ENCODE measurements at places on chromosomes 2 and 18.

GRCh38 chr2:119478188-119478977, 45.9 kb downstream of the SCTR start:
- DNase-seq: no peak

GRCh38 chr2:23219666-23220065, 165.3 kb upstream of the KLHL29 start:
- no peak for DNase-seq

- no peak for DNase-seq
Measured at GRCh38 chr2:223433461-223433860, 168.7 kb downstream of the SCG2 start.

- DNase-seq: no peak
Measured at GRCh38 chr2:18522484-18523146, 37.8 kb downstream of the RDH14 start.

GRCh38 chr2:24075915-24076848, at the start of gene SF3B6:
SF3B6 (minus strand) TSS chr2:24076326; CDS start chr2:24076229, 97 bp downstream.
- DNase-seq: peak; percentile 100

GRCh38 chr2:214014551-214015220, 396.2 kb upstream of the VWC2L start:
- no peak for DNase-seq

- no peak for DNase-seq
Measured at GRCh38 chr2:180679693-180680092, 300.7 kb upstream of the UBE2E3 start.

- DNase-seq: no peak
Measured at GRCh38 chr18:7754725-7755181, 187.6 kb downstream of the PTPRM start.

GRCh38 chr2:189348369-189348768, 92.9 kb upstream of the WDR75 start:
- peak; percentile 27 for DNase-seq

DNA sequence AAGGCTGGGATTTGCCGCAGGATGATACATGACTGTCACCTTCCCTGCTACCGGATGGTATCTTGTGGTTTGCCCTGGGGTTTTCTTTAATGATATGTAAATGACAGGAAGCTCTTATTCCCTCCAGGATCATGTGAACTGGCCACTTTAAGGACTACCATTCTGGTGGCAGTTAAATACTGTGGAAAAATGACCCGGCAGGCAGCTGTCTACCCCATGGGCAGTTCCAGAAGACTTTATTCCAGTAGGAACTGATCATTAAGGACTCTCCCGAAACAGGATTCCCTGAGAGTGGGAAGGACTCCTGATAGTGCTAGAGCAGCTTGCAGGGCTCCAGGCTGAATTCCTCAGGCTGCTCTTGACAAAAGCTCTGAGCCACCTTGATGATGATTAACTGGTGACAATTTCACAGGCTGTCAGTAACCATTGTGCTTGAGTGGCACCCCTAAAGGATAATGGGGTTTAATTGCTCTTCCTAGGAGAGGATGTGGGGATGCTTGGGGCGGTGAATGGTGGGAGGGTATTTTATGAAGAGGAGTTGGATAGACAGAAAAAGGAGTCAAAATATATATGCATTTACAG, 212.0 kb downstream of the CPS1 start:
- DNase-seq: no peak

DNA sequence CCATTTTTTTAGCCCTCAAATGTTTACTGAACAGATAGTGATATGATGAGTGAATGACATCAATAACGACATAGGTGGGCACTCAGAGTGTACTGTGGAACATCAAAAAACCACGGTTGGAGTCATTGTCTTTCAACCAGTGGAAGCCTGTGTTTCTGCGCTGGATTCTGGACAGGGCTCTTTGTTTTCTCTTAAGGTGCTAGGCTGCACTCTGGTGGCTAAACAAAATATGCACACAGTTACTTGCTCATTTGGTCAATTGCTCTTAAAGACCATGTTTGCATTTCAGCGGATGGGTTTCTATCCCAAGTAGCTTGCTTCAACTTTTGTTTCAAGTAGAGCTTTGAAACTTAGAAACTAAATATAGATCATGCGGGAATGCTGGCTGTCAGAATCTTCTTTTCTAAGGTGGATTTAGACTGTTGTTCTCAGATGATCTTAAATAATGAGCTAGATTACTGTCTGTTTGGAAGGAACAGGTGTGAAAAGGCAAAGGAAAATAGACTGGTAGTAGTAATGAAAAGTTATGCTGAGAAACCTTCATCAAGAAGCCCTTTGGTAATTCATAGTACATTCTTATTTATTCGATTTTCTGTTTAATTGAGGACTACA, 48.5 kb upstream of the LYPD6B start:
- peak; percentile 53 for DNase-seq

- no peak for DNase-seq
Measured at GRCh38 chr2:234399451-234400246, 97.2 kb downstream of the ARL4C start.

DNA sequence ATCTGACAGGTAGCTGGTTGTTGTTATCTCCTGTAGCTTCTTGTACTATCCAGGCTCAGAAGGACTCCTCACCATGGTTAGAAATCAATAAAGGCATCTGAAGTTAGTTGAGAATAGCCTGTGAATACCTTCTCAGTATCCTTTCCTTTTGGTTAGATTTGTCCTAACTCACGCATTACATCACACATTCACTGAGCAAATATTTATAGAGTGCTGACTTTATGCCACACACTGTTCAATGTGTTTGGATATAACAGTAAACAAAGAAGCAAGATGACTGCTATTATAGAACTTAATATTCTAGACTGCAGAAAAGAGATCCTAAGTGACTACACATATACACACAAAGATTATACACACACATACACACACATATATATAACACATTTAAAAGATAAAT, 889.9 kb upstream of the CHAC2 start:
- no peak for DNase-seq

GRCh38 chr2:181152226-181152625, 171.8 kb downstream of the UBE2E3 start:
- no peak for DNase-seq

- DNase-seq: no peak
Measured at GRCh38 chr2:3485166-3485565, 34.2 kb downstream of the ADI1 start.

DNA sequence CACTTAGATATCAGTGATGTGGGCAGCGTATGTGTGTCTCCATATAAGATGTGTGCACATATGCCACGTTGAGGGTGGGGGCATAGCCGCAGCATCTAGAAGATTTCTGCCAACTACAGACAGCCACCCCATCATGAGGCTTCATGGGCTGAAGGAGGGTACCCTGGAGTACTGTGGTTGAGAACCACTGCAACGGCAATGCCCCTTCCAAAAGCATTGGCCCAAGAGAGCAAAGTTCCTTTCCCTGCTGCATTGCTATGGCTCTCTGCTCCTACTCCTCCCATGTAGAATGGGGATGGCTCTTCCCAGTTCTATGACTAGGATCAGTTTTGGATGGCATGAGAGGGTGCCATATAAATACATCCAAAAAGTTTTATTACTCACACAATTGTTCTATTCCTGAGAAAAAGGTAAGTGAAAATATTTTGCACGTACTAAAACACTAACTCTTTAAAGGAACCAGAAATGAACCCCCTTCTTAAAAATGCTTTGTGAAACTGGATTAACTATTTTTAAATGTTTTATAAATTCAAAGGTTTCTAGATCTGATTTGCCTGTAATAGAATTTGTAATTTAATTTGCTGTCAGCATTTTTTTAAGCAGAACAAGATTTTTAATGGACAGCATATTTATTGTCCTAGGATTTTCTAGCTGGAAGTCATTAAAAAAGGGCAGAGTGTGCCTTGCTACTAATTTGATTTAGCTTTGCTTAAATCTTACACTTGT, 4.4 kb upstream of the RPL31 start:
- no peak for DNase-seq

DNA sequence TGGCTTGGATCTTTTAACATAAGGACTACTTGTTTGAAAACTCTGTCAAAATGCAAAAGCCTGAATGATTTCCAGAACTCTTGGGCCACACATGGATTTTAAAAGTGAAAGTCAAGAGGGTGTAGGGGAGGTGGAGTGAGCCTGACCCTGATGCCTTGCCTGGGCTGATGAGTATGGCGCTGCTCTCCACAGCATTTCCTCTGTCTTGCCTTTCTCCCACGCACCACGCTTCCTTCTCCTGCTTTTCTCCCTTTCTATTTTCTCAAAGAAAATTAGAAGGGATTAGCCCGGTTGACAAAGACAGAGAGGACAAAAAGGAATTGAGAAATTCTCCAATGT, 207.0 kb upstream of the CCDC68 start:
- DNase-seq: no peak

DNA sequence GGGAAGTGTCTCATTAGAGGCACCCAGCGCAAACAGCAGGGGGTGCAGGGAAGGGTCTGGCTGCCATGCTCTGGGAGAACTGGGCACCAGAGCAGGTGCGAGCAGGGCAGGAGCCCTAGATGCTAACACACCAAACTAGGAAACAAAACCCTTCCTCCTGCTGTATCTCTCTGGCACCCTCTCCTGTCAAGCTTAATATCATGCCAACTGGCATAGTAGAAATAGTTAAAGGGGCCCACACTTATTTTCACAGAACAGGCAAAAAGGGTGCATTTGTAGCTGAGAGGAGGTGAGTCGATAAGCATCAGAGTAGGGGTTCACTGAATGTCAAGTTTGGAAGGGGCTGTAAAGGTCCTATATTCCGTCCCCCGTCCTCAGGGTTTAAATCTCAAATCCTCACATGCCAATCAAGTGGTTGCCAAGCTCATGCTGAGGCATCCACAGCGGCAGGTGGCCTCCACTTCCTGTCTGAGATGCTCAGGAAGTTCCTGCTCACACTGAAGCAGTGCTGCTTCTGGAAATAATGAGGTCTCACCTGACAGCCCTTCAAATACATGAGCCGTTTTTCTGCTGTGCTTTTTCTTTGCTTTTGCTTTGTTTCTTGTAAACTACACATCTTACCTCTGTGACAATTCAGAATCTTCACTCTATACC, 14.9 kb upstream of the ACKR3 start:
- no peak for DNase-seq

DNA sequence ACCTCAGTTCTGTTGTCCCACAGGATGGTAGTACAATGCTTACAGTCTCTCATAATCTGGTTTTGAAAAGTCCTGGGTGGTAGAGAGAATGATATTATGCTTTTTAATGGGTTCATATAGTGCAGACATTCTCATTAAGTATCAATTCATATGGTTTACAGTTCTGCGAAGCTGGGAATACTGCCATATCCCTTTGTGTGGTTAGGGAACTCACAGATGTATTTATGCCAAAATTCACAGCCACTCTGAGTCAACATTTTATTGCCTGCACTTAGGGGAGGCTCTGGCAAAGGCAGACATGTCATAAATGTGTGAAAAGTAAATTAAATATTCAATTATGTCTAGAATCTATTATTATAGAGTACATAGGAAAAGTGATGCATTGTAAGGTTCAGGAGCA, 808.2 kb downstream of the SUCLG1 start:
- DNase-seq: no peak

DNA sequence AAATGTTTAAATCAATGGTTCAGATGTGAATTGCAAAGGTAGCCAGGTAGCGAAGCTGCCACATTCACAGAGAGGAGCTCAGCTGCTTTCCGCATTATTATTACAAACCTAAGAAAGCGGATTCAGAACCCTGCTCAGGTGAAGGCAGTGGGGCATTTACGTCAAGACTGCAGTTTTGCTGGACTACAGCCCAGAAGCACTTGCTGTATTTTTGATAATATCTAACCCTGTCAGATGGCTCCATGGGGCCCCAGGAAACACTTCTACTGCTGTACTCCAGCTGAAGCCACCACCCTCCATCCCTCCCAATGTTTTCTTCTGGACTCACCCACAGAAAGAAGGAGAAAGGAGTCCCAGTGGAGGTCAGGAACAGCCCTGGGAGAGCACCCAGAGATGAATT, 96.9 kb downstream of the TPO start:
- no peak for DNase-seq

DNA sequence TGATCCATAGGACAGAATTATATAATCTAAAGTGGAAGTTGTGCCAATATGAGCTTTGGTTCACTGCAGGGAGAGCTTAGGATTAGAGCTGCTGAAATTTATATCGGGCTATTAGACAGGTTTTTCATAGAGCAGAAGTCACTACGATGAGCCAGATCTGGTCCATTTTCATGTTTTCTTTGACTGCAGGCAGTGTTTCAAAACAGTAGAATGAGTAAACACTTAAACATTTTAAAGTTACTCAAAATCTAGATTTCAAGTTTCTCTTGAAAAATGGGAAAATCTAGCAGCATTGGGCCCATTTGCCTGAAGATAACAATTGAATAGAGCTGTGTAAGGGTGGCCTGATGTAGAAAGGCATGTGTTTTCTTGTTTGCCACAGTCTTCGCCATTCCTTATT, 14.5 kb upstream of the ADAM23 start:
- no peak for DNase-seq

- no peak for DNase-seq
Measured at GRCh38 chr18:47283476-47283875, 32.0 kb upstream of the SKOR2 start.

GRCh38 chr18:9740071-9740470, 32.0 kb downstream of the RAB31 start:
- DNase-seq: no peak

GRCh38 chr2:209671020-209671680, 100.5 kb upstream of the UNC80 start:
- DNase-seq: no peak

DNA sequence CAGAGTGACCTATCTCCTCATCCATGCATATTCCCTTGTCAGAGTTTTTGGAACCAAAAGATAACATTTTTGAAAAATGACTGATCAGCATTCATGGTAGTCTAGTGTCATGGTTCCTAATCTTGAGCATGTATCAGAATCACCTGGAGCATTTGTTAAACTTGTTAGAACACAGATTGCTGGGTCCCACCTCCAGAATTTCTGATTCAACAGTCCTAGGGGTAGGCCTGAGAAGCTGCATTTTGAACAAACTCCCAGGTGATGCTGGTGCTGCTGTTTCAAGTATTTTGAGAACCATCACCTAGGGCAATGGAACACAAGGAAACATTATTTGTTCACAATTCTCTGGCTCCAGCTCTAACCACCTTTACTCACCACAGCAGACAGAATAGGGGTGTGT, 21.0 kb downstream of the TMEM200C start:
- DNase-seq: no peak

- DNase-seq: no peak
Measured at GRCh38 chr2:239668651-239669050, 267.8 kb upstream of the HDAC4 start.

DNA sequence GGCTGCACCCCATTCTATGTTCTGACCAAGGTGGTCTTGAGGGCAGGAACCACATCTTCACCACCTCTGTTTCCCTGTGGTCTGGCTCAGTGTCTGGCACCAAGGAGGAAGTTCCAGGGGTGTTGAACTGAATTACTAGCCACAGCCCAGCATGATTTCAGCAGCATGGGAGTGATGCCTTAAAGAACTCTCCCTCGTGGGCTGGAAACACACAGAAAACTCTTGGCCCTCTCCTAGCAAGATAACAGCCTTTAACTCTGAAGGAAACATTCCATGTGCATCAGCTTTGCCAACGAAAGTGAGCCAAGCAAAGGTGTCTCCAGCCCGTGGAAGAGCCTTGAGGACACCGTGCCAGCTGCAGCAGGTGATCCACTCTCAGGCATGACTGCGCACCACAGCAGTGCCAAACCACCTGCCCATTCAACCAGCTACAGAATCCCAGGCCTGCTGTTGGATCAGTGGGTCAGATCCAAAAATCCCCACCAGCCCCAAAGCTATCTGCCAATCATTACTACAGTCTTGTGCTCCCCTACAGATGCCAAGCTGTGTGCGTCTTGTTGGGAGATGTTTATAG, 124.8 kb downstream of the TTC32 start:
- DNase-seq: no peak

- no peak for DNase-seq
Measured at GRCh38 chr2:40004336-40004735, 225.3 kb upstream of the THUMPD2 start.

GRCh38 chr2:217286833-217287232, 427.0 kb upstream of the TNP1 start:
- DNase-seq: no peak

All from mammary epithelial cell (primary cell).